CD4-positive, alpha-beta T cell treated with Interferon gamma for 1 hour (primary cell): ENCODE measurements at places on chromosomes 13 and 19.

- DNase-seq = no peak
Measured at GRCh38 chr19:42657556-42657955, 62.8 kb upstream of the CEACAM8 start.

GRCh38 chr13:78402708-78403400 is 200.5 kb downstream of the POU4F1 start:
- no peak for DNase-seq

- DNase-seq = no peak
Measured at GRCh38 chr13:34411894-34412293, 530.2 kb upstream of the NBEA start.

DNA sequence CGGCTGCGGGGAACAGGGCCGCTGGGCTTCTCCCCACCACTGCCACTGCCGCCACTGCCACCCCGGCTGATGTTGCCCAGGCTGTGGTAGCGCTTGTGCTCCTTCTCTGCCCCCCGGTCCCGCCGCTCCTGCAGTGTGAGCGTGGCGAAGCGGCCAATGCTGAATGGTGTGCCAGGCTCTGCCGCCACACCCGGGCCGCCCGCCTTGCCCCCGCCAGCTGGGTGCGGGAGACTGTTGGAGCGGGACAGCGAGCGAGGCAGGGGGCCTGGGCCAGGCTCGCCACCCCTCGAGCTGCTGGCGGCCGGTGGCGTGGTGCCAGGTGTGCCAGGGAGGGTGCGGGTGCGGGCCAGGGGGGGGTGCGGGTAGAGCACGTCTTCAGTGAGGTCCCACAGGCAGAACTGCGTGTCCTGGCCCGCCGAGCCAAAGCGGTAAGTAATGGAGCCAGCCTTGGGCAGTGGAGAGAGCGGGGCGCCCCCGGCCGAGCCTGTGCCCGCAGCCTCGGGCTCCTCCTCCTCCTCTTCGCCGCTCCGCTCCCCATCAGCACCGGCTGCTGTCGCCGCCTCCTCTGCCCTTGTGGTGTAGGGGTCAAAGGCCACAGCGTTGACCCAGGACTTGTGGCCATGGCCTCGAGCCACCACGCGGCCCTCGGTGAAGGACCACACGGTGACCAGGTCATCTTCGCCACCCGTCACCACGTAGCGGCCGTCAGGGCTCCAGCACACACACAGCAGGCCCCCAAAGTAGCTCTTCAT is 3.7 kb upstream of the DMPK start:
- no peak for DNase-seq

DNA sequence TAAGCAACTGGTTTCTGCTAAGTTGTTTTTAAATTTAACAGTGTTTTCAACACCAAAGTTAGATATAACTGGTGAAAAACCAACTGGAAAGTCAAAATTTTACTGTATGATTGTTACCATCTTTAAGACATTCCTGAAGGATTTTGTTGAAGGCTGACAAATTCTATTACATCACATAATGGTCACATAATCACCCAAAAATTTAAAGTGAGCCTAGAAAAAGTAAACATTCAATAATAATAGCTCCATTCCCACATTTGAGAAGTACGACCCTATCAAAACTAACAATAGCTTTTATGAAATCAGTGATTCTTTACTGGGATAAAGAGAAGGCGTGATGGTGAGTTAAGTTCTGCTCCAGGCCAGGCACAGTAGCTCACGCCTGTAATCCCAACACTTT is 51.6 kb downstream of the USP12 start:
- no peak for DNase-seq

DNA sequence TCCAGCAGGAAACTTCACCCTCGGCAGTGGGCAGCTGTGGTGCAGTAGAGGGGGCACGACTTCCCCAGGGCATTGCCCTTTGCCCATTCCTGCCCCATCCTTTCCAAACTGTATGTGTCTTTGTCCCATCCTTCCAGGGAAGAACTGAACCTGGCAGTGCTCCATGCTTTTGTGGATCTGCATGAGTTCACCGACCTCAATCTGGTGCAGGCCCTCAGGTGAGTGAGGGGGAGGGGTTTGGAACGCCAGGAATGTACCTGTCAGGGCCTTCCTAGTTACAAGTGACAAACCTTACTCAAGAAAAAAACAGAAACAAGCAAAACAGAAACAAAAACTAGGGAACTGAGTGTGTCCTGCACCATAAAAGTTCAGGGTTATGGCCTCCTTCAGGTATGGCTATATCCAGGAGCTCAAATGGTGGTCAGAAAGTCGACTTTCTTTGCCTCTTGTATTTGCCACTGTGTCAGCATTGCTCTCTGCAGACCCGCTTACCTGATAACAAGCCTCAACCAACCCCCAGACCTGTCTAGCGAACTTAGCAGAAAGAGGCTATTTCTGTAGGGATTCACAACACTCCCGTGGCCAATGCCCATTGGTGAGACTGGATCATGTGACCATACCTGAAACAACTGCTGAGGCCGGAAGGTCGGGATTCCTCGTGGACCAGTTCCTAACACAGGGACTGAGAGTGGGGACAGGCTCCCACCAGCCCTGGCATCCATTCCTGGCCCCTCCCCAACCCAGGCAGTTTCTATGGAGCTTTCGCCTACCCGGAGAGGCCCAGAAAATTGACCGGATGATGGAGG is 4.2 kb downstream of the CYTH2 start:
- DNase-seq = no peak

- no peak for DNase-seq
Measured at GRCh38 chr19:46431824-46432223, 3.1 kb upstream of the PNMA8C start.
